AG10803 (cell line): ENCODE measurements at places on chromosomes 16 and 17.

- DNase-seq = no peak
These were observed 5.9 kb upstream of the HOXB13 start for GRCh38 chr17:48734333-48735061.

DNA sequence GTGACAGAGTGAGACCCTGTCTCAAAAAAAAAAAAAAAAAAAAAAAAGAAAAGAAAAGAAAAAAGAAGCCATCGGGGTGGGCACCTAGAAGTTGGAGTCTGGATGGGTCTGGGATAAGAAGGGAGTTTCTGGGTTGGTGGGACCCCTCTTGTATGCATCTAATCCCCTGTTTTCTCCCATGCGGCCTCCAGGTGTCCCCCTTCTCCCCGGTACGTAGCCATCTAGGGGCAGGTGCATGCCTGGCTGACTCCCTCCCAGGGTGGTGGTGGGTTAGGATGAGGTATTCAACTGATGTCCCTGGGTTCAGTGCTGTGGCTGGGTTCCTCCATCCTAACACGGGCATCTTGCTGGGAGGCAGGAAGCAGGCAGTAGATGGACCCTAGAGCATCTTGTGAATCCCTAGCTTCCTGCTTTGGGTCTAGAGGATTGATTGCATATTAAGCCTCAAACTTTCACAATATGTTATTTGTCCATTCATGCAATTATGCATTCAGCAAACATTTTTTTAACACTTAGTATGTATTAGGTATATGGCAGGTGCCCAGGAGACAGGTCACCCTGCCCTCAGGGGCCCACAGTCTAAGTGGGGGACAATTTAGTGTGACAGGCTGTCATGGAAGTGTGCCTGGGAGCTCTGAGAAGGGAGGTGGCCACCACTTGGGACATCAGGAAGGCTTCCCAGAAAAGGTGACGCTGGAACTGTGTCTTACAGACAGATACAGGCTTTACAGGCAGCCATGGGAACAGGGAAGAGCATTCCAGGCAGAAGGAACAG, 13.1 kb downstream of the FMNL1 start:
- no peak for DNase-seq

DNA sequence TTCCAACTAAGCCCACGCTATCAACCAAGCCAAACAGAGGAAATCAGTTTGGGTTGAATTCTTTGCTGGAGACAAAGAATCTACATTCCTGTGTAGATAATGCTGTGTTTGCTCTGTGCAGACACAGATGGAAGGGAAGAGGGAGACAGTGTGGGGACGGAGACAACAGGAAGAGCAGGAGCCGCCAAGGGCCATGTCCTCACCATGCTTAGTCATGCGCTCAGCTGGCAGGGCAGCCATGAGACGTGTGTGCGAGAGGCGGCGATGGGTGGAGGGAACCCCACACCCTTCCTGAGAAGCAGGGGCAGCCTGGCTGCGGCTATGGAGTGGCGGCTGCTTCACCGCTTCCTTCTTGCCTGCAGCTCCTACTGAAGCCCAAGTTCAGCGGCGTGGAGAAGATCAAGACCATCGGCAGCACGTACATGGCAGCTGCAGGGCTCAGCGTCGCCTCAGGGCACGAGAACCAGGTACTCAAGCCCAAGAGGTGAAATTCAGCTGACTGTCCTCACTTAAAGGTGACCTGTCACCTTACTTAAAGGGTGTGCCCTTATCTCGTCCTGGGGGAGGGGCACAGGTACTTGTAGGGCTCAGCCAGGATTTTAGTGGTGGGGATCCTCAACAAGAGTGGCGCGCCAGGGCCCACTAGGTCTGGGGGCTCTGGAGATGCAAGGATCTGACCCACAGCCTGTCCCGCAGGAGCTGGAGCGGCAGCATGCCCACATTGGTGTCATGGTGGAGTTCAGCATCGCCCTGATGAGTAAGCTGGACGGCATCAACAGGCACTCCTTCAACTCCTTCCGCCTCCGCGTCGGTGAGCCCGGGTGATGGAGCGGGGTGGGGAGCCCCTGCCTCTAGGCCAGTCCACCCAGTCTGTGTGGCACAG, 47.5 kb downstream of the ADCY7 start:
- DNase-seq = peak; percentile 83

DNA sequence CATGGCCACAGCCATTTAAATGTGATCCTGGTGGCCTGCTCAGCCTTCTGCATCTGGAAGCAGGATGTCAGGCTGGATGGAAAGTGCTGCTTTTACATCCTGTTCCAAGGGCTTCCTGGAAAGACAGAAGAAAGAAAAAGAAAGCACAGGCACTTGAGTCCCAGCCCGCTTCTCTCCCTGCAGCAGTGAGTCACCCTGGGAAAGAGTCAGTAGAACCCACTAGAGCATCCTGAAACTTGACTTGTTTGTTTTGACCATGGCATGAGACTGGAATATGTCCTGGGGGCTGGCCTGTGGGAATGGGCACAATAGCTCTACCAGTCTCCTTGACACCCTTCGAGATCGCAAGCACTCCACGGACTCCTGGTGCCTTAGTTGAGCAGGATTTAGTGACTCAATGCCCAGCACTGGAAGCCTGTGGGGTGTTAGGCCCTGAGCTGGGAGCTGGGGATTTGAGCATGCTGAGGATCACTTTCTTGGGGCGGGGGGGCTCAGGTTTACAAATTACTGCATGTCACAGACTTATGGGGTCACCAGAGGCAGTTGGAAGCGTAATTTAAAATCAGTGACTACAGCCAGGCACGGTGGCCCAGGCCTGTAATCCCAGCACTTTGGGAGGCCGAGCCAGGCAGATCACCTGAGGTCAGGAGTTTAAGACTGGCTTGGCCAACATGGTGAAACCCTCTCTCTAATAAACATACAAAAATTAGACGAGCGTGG, 22.1 kb upstream of the GNA13 start:
- DNase-seq = peak; percentile 80

- no peak for DNase-seq
These were observed 135.5 kb upstream of the WSB1 start for GRCh38 chr17:27158382-27158781.

DNA sequence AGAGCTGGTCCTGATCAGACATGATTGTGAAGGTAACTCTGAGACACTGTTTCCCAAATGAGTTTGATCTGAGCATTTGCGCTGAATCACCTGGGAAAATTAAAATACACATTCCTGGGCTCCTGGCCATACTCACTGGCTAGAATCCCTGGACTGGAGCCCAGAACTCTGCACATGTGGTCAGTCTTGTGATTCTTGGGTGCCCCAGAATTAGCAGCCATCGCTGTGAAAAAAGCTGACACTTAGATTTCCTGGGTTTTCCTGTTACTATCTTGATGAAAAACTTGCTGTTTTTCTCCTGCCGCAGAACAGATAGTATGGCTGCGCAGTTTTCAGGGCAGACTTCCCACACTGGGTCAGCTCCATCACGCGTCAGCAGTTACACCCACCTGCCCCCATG, 24.6 kb downstream of the NECAB2 start:
- peak; percentile 58 for DNase-seq

DNA sequence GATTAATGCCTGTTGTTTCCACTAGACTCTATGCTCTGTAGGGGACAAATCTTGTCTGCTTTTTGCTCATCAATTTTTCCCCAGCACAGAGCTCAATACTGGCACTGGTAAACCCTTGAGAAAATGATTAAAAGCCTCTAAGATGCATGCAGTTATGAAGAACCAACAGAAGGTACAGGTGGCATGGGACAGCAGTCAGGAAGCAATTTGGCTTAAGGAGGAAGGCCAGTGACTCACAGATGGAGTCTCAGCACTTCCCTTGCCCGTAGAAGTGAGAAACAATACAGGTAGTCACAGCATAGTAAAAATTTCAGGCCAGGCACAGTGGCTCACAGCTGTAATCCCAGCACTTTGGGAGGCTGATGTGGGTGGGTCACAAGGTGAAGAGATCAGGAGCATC, 504.7 kb upstream of the RBFOX1 start:
- no peak for DNase-seq

DNA sequence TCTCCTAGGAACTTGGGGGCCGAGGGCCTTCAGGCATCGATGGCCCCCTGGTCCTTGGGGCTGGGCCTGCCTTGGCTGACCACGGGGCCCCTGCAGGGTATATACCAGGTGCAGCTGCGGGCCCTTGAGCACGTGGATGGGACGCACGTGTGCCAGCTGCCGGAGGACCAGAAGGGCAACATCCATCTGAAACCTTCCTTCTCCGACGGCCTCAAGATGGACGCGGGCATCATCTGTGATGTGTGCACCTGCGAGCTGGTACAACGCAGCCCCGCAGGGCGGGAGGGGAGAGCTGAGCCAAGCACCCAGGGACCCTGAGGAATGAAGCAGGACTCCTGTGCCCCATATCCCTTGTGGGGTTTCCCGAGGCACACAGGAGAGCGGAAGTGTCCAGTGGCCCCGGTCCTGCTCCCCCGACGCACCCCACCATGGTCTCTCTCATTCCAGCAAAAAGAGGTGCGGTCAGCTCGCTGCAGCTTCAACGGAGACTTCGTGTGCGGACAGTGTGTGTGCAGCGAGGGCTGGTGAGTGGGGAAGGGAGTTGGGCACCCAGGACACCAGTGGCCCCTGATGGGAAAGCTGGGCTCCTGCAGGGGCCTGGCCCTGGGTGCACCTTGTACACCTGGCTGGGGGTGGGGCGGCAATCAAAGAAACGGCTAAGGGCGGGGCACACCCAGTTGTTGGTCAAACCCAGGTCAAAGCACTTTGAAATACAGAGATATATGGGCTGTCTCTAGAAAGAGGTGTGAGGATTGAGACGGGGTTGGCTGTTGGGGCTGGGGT, 10.6 kb downstream of the ITGB4 start:
- DNase-seq = no peak

DNA sequence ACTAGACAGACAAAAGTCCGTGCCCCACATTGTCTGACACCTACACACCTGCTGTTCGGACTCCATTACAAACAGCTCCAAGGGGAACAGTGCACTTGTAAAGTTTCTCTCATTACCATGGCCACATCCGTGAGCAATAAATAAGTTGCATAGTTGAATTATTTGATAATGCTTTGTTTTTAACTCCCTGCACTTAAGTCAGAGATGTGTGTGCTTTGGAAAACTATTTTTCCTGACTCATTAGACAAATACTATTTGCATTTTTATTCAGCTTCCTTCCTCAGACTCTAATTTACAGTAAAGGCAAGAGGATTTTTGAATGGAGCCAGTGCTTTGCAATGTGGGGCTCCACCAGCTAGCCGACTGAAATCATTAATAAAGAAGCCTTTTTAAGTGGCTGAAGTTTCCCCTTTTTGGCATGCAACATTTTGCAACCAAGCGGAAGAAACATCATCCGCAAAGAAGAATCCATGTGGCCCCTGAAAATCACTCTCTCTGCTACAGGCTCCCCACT, 6.5 kb upstream of the CCL2 start:
- DNase-seq = peak; percentile 88

DNA sequence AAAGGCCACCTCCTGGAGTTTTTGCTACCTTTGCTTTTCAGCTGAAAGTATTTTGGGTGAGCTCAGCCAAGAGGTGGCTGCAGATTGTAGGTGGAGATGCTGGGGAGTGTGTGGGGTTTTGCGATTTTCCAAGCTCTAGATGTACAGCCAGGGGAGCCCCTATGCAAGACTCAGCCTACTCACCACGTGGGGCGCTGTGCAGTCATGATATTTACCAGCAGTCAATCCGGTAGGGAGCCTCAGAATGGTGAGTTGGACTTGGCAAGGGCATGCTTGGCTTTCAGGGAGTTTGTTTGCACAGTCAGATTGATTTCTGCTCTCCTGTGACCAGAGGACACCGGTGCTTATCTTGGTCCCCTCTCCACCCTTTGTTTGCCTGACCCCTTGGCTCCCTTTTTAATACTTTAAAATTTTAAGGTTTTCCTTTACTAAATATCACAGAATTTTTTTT, 175.3 kb downstream of the UTP18 start:
- peak; percentile 3 for DNase-seq

- DNase-seq = peak; percentile 56
These were observed 4.0 kb downstream of the IRX5 start for GRCh38 chr16:54934481-54935265.

DNA sequence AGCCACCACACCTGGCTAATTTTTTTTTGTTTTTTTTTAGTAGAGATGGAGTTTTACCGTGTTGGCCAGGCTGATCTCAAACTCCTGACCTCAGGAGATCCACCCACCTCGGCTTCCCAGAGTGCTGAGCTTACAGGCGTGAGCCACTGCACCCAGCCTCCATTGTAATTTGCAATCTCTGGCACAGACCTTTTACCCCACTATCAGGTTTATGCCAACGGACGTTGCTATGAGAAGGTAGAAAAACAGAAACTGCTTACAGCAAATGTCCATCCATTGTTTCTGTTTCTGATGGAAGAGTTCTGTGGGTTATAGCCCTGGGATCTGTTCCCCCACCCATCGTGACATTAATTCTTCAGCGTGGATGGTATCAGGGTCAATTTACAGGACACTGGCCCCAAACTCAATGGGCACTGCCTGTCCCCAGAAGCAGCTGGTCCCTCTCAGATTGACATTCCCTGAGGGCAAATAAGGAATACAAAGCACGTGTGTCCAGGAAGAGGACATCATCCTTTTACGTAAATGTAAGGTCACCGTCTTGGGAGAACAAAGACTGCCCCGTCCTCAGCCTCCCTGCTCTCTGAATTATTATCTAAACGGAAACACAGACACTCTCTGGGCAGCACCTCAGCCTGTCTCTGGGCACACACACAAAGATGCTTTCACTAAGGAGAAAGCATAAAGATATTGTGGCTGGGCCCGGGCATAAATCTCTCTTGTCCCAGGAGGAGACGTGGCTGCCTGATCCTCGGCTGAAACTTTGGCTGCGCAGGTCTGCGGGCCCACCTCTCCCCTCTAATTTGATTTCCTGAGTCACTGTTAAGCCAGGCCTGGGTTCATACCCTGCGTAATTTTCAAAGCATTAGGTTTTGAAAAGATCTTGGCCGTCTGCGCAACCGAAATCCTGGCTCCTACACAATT, 5.2 kb downstream of the KCNG4 start:
- DNase-seq = no peak

GRCh38 chr17:79777894-79778503, at the start of gene CBX2:
TSS of gene CBX2 (plus strand) at chr17:79778148. CDS start at chr17:79778236, 88 bp downstream.
- DNase-seq = peak; percentile 53

DNA sequence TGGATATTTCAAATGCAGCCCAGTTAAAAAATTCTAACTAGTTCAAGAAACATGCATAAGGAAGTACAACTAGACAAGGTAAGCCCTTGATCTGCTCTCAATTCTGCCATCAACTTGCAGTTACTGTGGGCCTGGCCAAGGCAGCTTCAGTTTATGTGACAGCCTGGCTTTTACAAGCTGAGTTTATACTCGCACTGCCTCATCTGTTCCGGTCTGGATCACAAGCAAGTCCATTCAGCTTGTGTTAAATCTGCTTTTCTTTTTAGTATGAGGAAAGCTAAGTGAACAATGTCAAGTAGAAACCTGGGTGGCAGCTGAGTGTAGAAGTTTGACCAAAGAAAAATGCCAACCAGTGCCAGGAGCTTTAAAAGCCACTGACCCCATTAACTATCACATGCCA, 76.6 kb upstream of the CORO6 start:
- peak; percentile 21 for DNase-seq

- peak; percentile 24 for DNase-seq
These were observed 9.8 kb upstream of the TBX2 start for GRCh38 chr17:61389670-61390478.

GRCh38 chr16:3963203-3963602, 82.7 kb upstream of the CREBBP start:
- DNase-seq = peak; percentile 24

GRCh38 chr17:72419866-72420774, 299.3 kb downstream of the SOX9 start:
- no peak for DNase-seq

GRCh38 chr17:79916506-79916905, 77.3 kb upstream of the CBX4 start:
- DNase-seq = no peak
